HT1080 (cell line): ENCODE measurements at places on chromosomes 16 and 17.

- DNase-seq, result no peak
These were observed 2.5 kb downstream of the ITGAX start for GRCh38 chr16:31357324-31358109.

DNA sequence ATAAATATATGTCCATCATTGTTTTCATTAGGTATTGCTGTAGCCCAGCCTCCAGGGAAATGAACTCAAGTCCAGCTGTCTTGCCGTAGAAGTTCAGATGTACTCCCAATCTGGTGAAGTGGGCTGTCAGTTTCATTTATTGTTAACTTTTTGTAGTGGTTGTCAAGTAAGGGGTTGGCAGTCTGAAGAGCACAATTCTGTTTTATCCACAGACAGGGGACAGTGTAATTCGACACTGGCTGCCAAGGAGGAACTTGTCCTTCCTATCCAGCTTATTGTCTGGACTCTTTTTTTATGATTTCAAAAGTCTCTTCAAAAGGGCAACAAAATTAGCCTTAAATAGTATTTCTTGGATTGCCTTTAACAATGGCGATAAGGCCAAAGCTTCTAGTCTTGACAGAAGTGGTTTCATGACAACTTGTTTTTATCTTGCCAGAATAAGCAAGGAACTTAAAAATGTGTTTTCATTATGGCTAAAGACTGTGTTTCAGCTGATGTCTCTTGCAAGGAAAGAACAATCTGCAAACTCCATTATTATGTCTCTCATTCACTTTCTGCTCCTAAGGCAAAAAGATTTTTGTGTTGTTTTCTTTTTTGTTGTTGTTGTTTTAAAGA lies 73.9 kb upstream of the TANC2 start:
- no peak for DNase-seq

GRCh38 chr16:73196670-73197069 lies 148.7 kb upstream of the ZFHX3 start:
- peak; percentile 68 for DNase-seq

GRCh38 chr17:17837966-17838962 lies 1.5 kb upstream of the SREBF1 start:
- DNase-seq, result peak; percentile 66

DNA sequence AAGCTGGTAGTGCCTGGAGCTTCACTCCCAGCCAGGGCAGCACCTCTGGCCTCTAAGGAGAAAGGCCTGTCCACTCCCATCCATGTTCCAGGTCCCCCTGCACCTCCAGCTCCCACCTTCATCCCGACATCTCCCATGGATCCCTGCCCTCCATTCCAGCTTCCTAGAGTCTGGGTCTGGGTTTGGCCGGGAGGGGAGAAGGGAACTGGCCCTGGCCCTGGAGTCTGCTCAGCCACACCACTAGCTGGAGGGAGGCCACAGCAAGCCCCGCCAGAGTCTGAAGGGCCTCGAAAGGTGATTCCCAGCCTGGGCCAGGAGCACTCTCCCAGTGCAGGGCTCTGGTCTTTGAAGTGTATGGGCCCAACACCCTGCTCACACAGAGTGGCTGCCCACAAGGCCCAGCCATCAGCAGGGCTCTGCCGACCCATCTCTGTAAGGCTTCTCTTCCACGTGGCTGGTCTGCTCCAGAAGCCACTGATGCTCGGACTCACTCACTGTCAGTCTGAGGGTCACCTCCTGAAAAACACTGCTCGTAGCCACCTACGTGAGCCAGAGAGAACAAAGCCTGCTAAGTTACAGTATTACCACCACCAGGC lies 4.7 kb downstream of the NAT9 start:
- DNase-seq, result no peak

GRCh38 chr16:77748421-77749005 lies 26.2 kb downstream of the NUDT7 start:
- no peak for DNase-seq

- no peak for DNase-seq
These were observed 27.6 kb upstream of the C1QTNF8 start for GRCh38 chr16:1123525-1124230.

GRCh38 chr17:57096472-57097202 lies 11.6 kb downstream of the AKAP1 start:
- no peak for DNase-seq

DNA sequence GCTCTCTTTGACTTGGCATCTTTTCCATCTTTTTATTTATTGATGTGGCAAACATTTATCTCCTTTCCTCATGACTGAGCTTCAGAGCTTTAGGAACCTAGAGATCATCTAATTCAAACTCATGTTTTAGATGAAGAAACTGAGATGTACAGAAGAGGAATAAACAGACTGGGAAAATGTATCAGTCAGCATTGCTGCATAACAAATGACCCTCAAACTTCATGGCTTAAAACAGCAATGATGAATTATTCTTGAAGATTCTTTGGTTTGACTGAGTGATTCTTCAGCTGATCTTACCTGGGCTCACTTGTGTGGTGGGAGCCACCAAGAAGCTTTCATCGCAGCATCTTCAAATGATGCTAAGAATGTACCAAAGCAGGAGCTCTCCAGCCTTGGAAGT lies 44.0 kb upstream of the IRF8 start:
- no peak for DNase-seq

DNA sequence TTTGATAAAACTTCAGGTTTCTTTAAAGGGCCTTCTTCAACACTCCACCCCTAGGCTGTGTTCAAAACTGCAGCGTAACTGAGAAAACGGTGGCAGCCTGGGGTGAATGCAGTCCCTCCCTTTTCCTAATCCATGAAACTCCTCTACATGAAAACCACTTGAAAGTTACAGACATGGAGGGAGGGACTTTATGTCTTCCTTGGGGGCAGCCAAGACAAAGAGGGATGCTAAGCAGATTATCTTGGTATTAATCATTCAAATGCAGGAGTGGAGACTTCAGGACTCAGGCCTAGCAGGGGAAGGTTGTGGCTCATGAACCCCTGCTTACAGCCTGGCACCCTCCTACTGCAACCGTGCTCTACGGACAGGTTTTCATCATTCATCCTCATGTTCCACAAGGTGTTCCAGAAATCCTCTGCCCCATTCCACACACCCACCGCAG lies 46.8 kb downstream of the RNF112 start:
- DNase-seq, result no peak

DNA sequence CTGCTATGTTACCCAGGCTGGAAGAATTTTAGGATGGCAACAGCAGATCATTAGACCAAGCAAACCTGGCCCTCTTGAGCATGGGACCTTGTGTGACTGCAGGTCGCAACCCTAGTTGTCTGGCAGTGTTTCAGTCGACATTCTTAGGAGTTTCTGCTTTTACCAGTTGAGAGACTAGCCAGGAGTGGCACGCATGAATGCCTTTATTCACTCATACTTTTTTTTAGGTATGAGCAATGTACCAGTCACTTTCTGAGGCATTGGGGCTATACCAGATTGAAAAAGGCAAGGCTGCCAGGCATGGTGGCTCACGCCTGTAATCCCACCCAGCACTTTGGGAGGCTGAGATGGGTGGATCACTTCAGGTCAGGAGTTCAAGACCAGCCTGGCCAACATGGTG lies 28.2 kb upstream of the HAS3 start:
- peak; percentile 90 for DNase-seq
